DMS153 (cell line): ENCODE measurements at places on chromosomes 12 and 14.

GRCh38 chr12:8946733-8947132, 2.7 kb downstream of the M6PR start:
- no peak for DNase-seq

- no peak for DNase-seq
Observed at GRCh38 chr14:92397150-92397952, 74.4 kb downstream of the SLC24A4 start.

GRCh38 chr14:35576856-35577255, 42.9 kb downstream of the INSM2 start:
- no peak for DNase-seq

GRCh38 chr14:104366931-104367865, 212.4 kb upstream of the C14orf180 start:
- DNase-seq = no peak

DNA sequence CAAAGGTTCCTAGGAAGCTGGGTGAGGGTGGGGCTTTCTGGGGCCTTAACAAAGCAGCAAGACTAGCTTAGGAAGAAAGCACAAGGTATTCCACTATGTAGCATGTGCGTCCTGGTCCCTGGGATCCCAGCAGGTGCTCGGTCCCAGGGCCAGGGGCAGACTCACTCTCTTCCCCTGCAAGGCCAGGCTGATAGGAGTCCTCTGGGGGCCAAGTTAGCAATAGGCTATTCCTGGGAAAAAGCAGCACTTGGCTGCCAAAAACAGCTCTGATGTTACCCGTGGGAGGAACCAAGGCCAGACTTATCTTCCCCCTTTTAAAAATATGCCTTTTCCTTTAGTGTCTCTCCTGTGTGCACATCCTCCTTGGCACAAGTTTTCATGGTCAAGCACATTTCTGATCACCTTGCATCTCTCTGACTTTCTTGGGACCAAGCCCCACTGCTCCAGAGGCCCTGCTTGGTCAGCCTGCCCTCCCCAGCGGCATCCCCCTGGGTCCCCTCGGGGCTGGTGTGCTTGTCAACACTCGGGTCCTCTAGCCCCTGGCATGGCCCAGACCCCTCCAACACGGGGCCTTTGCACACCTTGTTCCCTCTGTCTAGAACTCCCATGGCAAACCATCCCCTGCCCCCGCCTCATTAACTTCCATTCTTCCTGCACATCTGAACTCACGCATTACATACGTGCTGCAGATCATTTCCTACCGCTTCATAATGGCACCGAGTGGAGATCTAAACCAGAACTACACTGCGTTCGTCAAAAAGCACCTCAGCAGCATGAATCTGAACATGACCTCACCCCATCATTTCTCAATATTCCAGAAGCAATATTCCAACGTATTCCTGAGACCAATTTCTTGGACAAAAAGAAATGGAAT, 21.9 kb downstream of the CCDC92 start:
- DNase-seq = no peak
